MG63 (cell line): ENCODE measurements at places on chromosomes 5 and 9. TPM values are rescaled to one million over a fixed set of nuclear protein-coding genes. Genes with fewer than 3 reads are reported as not detected.

GRCh38 chr9:122277285-122277897 lies 12.7 kb downstream of the MRRF start:
- DNase-seq = no peak

DNA sequence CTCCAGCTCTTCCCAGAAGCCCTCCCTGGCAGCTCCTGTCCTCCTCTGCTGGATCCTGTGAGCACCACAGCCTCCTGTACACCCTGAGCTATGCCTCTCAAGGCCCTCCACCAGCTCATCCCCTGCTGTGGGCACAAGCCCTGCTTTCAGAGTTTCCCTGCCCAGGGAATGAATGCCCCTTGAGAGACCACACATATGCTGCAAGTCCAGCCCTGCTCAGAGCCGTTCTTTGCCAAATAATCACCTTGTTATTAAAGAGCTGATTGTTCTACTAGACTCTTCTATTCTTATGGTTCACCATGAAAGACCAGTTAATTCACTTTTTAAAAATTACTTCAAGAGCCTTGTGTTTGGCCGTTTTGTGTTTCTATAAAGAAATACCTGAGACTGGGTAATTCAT lies 121.5 kb downstream of the MVB12B start:
- DNase-seq = no peak

DNA sequence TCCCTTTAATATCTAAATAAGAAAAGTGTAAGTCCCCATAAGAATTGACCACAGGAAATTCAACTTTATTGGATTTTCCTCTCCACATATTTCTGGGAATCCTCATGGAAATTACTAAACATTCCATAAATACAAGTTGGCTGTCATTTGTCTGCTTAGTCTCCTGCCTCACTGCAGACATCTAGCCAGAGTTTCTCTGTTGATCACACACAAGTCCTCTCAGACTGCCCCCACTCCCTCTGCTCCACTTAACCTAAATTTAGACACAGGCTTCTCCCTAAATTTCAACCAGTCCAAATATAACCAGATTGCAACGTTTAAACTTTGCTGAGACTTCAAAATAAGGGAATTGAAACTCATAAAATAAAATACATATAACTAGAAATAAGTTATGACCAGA lies 982.1 kb downstream of the DTWD2 start:
- no peak for DNase-seq

GRCh38 chr5:54895816-54896341 lies 89.5 kb downstream of the ESM1 start:
- DNase-seq = peak; percentile 25

- DNase-seq = no peak
These were observed 34.5 kb upstream of the MED10 start for GRCh38 chr5:6412811-6413210.

GRCh38 chr5:87393331-87393730 lies 19.4 kb downstream of the CCNH start:
- DNase-seq = no peak

- DNase-seq = no peak
These were observed 80.0 kb downstream of the PPARGC1B start for GRCh38 chr5:149809931-149810691.

DNA sequence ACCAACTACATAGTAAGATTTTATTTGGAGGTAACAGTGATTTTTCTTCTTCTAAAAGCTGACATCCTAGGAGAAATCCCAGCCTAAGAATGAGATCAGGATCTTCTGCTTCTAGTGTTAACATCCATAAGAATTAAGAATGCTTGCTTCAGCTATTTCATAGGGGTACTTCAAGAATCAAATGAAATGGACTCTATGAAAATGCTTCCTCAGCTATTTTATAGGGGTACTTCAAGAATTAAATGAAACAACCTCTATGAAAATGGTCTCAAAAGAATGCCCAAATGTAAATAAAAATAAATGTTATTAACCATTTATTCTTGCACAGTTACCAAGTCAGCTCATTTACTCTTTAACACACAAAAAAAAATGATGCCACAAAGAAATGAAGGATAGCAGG lies 31.5 kb downstream of the ZNF608 start:
- no peak for DNase-seq

GRCh38 chr9:36401164-36401740 lies 1.2 kb upstream of the RNF38 start:
- no peak for DNase-seq

DNA sequence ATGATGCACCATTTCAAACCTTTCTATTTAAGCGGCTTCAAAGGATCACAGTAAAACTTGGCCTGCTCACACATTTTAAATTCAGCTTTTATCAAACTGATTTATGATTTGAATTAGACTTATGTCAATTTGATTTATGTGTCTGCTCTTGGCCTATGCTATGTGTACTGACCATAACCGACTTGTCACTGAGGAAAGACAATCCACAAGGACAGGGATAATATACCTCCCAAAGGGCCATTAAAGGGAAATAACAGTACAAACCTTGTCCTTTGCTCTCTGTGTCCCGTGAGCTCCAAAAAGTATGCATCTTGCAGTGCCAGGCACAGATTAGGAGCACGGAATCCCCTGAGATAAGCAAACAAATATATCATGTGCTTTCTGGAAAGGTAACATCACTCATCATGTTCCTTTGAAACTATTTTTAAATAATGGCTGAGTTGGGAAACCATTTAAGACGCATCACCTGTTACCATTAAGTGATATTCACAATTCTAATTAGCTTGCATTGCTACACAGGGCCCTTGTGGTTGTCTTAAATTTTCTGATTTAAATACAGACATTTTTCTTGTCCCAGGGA lies 31.9 kb upstream of the FTMT start:
- no peak for DNase-seq

- peak; percentile 75 for DNase-seq
These were observed 20.0 kb upstream of the SPATA31E1 start for GRCh38 chr9:87862536-87863268.

CDX1 gene
- total RNA-seq = 0.07 TPM in 1 of 2 replicates, not detected in the other

HSD17B4 gene
- 156 and 198 TPM in 2 replicates for total RNA-seq

SLC6A7 gene
- total RNA-seq = not detected in 2 replicates

PFN3 gene
- not detected in 2 replicates for total RNA-seq

RC3H2 gene
- total RNA-seq = 17.6 and 25.1 TPM in 2 replicates

TTF1 gene
- 7.6 and 9.7 TPM in 2 replicates for total RNA-seq

FIBCD1 gene
- not detected in 2 replicates for total RNA-seq

GRIN3A gene
- not detected in 2 replicates for total RNA-seq

TRIM41 gene
- total RNA-seq = 31.9 and 43.0 TPM in 2 replicates
